ENCODE measurements at places on chromosomes 3 and 15.

DNA sequence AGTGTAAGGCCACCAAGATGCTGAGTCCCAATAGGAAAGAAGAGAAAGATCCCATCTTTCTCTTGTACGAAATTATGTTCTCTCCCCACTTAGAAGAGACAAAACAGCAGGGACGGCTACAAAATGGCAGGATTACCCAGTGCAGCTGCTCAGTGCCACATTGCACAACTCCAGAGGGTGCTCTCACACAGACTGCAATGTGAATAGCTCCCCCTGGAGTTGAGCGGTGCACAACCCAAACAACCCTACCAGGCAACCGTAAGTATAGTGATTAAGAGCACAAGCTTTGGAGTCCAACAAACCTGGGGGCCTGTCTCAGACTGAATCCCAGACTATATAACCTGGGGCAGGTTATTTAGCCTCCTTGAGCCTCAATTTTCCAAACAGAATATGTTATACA is 3.1 kb upstream of the BHLHE40 start:
- DNase-seq, result no peak

GRCh38 chr3:168645180-168645579 is 549.5 kb upstream of the GOLIM4 start:
- no peak for DNase-seq

GRCh38 chr3:179671747-179672242 is 19.0 kb downstream of the USP13 start:
- no peak for DNase-seq

- DNase-seq, result no peak
Measured at GRCh38 chr15:86162641-86163040, 83.0 kb downstream of the AGBL1 start.

DNA sequence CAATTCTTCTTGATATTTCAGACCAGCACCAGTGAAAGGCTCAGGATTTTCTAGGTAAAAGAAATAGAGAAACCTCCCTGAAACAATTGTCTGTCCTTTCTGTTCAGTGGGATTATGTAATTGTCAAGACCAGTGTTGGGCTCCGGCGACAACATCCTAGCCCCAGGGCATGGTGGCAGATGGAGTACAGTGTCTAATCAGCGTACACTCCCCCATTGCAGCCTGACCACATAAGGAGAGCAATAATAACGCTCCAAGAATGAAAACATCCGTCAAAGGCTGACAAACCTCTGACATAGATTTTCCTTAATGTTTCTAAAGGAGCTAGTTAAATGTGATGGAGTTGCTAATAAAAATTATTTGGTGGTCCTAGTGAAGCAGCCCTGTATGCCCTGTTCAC is 144.6 kb downstream of the EBLN2 start:
- DNase-seq, result no peak

- no peak for DNase-seq
Measured at GRCh38 chr3:25911525-25912295, 121.8 kb downstream of the OXSM start.

Data from SK-N-MC (cell line).